ENCODE measurements at places on chromosomes 2 and 18. TPM values are rescaled to one million over a fixed set of nuclear protein-coding genes. Genes with fewer than 3 reads are reported as not detected.

Gene METTL5
- 68.4 TPM for total RNA-seq

Gene APLF
- 2.8 TPM for total RNA-seq

Gene VIT
- 0.98 TPM for total RNA-seq

- DNase-seq = no peak
Observed at GRCh38 chr2:170928036-170928823, 823 bp upstream of the GORASP2 start.

DNA sequence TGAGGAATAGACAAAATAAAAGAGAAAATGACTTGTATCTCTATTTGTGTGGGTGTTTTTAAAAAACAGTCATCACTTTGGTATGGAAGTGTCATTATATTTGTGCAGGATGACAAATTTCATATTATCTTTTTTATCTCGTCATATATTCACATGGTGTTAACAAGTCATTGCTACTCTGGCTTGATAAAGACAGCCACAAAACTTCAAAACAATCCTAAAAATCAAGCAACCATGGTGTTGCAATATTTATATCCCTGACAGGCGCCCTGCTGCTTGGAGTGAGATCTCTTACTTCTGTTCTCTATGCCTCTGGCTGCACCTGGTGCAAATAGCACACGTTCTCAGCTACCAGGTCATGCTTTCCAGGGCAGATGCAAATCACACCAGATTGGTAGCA is 278.0 kb upstream of the EPHA4 start:
- DNase-seq = no peak

DNA sequence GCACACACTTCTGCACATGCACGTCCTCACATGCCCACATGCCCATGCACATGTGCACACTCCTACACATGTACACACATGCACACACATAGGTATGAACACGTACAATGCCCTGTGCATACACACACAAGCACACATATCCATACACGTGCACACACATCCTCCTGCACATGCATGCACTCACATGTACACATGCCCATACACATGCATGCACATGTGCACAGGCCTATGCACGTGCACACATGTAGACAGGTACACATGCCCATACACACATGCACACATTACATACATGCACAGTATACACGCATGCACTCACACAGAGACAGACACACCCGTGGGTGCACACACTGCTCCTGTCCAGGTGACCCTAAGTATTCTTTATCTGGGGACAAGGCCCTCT is 34.3 kb downstream of the GPC1 start:
- DNase-seq = no peak

- DNase-seq = no peak
Observed at GRCh38 chr2:144140891-144141290, 379.0 kb downstream of the ZEB2 start.

- no peak for DNase-seq
Observed at GRCh38 chr18:62196079-62196478, 9.0 kb downstream of the RELCH start.

DNA sequence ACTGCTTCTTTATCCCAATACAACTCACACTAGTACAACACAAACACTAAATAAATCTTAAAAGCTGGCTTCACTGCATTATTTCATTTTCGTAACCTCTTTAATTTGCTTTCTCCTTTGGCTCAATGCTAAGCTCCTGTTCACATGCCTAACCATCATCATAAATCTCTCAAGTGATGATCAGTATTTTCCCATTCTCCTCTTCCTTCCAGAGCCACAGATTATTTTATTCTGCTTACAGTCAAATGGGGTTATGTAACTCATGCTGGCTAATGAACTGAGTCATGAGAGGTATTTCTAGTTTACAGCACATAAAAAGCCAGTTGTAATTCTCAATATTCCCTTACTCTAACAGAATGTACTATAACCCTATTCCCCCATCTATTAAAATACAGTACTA is 350.4 kb upstream of the ZC3H15 start:
- DNase-seq = no peak

- DNase-seq = no peak
Observed at GRCh38 chr2:108970369-108970768, 18.7 kb downstream of the EDAR start.

- peak; percentile 86 for DNase-seq
Observed at GRCh38 chr18:22223254-22223964, 54.0 kb downstream of the GATA6 start.

DNA sequence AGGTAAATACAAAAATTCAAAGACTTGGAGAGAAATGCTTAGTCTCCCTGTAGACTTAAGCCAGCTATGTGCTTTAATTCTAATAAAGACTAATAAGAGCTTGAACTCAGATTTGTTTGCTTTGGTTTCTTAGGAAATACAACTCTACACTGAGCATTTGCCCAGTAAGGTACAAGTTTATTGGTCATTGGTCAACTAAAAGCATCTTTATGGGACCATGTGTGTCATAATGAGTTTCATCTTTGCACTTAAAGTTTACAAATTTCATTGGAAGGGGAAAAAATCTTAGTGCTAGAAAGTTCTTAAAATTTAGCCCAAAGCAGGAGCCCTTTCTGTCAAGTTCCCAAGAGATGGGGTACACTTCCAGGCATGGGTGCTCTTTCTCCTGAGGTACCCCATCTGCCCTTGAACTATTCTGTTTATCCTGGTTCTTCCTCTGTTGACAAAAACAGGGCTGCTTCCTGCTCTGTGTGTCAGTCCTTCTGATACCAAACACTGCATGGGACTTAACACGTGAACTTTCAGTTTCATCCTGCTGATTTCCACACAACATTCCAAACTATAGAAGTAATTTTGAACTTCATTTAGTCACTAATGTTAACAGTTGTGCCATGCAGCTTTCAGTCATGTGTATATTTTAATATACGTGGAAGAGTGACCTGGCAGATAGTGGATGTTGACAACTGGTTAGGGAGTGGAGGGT is 200.2 kb downstream of the TPGS2 start:
- no peak for DNase-seq

GRCh38 chr2:135187270-135187669 is 135.2 kb downstream of the RAB3GAP1 start:
- DNase-seq = no peak

- no peak for DNase-seq
Observed at GRCh38 chr18:73283032-73283431, 415.2 kb upstream of the NETO1 start.

- DNase-seq = no peak
Observed at GRCh38 chr18:79856119-79857007, 58.6 kb downstream of the KCNG2 start.

GRCh38 chr2:205427112-205427511 is 255.2 kb upstream of the NRP2 start:
- DNase-seq = no peak

DNA sequence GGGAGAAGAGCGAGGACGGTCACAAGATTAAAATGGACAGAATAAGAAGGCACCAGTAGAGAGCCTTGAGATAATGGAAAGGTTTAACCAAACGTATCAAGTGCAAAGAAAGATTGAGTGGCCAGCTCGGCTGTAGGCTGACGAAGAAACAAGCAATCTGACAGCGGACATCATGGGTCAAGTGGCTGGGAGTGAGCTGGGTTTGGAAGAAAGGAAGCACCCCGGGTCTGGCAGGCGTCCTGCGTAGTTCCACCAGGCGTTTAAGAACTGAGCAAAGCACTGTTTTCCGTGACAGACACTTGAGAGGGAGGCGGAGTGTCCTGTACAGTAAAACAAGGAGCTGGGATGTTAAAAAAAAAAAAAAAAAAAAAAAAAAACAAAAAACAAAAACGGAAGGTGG is 27.1 kb downstream of the DAPL1 start:
- DNase-seq = no peak

DNA sequence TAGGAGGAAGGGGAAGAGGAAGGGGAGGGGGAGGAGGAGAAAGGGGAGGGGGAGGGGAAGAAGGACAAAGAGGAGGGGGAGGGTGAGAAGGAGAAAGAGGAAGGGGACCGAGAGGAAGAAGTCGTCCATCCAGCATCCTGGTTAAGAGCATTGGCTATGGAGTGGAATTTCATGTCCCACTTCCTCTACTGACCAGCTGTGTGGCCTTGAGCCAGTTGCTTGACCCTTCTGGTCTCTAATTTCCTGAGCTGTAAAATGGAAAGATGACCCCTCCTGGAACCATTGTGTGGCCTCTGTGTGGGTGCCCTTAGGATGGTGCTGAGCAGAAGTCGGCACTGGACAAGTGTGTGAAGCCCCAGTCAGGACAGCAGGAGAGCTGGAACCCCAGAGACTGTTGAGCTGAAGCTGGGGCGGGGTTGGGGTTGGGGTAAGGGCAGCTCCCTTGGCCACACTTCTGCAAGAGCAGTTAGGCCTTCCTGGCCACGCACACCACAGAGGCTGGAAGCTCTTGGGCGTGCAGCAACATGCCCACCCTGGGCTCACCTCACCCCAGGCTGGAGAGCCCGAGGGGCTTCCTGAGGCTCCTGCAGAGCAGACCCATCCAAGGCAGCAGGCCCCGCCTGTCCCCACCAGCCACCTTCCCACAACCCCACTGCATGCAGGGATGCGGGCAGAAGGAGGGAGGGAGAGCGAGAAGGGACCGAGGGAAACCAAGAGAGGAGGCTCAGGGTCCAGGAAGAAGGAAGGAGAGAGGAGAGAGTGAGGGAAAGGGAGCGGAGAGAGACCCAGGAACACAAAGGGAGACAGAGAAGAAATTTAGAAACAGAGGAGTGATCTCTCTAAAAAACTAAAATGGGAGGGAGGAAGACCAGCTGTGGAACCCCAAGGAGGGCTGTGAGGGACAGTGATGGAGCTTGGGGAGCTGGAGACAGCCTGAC is 16.2 kb downstream of the ADRA2B start:
- no peak for DNase-seq
